Amniotic epithelial cell (primary cell): ENCODE measurements at places on chromosomes 12 and 14.

GRCh38 chr14:58143106-58143505, 8.9 kb downstream of the ARMH4 start:
- DNase-seq, result no peak

- DNase-seq, result no peak
Measured at GRCh38 chr12:33245434-33245833, 194.2 kb downstream of the SYT10 start.

GRCh38 chr14:79840103-79840502, 371.2 kb downstream of the DIO2 start:
- peak; percentile 14 for DNase-seq

- DNase-seq, result peak; percentile 91
Measured at GRCh38 chr12:89160716-89161123, 191.6 kb downstream of the DUSP6 start.

- DNase-seq, result no peak
Measured at GRCh38 chr14:68501614-68502052, 291.2 kb downstream of the ZFP36L1 start.

DNA sequence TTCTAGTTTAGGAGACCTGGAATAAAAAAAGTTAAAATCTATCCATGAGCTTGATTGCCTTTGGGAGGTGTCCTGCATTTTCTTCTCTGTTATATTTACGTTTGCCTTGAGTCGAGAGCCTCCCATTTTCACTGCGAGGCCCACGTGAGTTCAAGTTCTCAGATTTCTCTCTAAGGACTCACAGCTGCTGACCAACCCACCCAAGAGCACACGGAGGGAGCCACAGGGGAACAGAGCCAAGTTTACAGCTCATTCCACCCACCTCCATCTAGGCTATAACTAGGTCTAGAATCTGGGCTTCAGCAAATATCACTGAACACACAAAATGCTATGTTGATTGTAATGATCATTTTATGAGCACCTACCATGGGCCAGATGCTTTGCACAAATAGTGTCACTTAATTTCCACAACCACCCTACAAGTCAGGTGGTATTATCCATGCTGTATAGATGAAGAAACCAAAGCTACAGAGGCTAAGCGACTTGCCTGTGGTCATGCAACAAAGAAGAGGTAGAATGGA, 16.7 kb downstream of the ALDH1L2 start:
- no peak for DNase-seq

DNA sequence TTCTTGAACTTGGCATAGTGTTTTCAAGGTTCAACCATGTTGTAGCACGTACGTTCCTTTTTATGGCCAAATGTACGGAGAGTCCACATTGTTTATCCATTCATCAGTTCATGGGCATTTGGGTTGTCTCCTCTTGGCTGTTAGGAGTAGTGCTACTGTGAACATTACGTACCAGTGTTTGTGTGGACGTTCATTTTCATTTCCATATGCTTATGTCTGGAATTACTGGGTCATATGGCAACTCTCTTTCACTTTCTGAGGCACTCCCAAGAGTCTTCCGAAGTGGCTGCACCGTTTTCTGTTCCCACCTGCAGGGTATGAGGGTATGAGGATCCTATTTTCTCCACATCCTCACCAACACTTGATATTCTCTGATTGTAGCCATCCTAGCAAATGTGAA, 49.1 kb upstream of the TSPAN9 start:
- no peak for DNase-seq

DNA sequence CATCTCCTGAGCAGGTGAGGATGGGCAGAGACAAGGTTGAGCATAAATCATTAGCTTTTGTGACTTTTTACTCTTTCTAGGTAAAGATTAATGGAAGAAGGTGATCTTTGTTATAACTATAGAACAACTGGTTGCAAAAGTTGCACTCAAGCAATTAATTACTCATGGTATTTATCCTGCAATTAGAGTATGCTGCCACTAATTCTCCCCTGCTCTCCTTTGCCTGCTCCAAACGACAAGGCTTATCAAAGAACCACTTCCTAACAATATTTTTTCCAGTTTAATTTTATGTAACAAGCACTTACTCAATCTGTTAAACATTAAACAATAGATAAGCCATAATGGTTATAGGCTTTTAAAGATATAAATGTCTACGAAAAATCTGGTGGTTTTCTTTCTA, 189.9 kb upstream of the PELI2 start:
- DNase-seq, result no peak

GRCh38 chr12:79098530-79098929, 234.0 kb downstream of the SYT1 start:
- DNase-seq, result no peak

DNA sequence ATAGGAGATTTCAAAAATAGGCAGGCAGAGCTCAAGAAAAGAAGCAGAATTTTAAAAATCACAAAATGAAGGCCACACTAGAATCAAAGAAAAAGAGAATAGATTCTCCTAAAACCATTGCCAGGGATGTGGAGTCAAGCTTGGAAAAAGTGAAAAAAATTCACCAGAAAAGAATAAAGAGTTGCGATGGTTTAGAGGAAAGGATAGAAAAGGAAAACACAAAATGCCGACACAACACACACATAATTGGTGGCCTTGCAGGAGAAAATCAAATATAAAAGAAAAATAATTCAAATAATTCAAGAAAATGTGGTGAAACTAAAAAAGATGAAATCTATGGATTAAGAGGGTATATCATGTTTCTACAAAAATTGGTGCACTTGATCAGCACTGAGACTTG, 181.6 kb upstream of the C14orf180 start:
- peak; percentile 7 for DNase-seq

DNA sequence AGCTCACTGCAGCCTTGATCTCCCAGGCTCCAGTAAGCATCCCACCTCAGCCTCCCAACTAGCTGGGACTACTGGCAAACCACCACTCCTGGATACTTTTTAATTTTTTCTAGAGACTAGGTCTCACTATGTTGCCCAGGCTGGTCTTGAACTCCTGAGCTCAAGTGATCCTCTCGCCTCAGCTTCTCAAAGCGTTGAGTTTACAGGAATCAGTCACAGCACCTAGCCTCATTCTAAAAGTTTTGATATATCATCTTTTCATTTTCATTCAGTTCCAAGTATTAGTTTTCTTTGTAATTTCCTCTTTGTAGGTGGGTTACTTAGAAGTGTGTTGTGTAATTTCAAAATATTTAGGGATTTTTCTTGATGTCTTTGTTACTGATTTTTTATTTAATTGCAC, 9.6 kb downstream of the CBX5 start:
- no peak for DNase-seq

DNA sequence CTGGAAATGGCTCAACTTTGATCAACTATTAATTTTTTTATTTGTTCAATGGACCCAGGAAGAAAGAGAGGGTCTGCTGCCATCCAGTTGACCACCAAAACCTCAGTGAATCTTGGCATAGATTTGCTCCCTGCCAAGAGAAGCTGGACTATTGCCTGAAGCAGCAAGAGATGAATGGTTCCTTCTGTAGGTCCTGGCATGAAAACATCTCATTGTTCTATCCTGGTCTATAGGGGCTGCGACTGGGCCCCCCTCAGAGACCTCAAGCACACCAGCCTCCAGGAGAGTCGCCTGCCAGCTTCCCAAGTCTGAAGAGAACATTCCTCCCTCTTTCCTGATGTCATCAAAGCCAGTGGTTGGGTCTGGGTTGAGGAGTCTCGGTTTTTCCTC, 204.9 kb downstream of the TMX1 start:
- no peak for DNase-seq

DNA sequence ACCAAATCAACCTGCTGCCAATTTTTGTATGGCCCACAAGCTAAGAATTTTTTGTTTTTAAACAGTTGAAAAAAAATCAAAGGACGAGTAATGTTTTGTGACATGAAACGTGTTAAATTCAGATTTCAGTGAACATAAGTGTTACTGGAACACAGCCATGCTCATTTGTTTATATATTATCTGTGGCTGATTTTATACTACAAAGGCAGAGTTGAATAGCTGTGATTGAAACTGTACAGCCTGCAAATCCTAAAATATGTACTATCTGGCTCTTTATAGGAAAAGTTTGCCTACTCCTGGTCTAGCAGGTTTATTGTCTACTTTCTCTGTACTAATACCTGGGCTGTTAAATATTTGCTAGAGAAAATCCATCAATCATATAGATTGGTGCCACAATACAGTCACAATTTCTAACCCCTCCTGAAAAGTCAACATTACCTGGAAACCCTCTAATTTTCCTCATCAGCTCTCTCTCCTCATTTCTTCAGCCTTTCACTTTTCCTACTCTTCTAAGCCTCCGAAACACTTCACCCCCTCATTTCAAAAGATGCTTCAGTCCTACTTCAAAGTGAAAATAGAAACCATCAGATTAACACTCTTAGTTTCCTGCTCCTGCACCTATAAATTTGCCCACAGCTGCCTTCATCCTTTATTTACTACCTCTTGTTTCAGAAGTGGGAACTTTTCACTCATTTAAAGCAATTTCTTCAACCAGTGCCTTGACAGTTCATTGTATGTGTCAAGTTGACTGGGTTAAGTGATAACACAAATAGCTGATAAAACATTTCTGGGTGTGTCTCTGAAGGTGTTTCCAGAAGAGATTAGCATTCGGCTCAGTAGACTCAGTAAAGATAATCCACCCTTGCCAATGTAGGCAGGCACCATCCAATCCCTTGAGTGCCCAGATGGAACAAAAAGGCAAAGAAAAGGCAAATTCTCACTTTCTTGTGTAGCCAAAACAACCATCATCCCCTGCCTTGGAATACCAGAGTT, 18.0 kb upstream of the C2CD5 start:
- no peak for DNase-seq

DNA sequence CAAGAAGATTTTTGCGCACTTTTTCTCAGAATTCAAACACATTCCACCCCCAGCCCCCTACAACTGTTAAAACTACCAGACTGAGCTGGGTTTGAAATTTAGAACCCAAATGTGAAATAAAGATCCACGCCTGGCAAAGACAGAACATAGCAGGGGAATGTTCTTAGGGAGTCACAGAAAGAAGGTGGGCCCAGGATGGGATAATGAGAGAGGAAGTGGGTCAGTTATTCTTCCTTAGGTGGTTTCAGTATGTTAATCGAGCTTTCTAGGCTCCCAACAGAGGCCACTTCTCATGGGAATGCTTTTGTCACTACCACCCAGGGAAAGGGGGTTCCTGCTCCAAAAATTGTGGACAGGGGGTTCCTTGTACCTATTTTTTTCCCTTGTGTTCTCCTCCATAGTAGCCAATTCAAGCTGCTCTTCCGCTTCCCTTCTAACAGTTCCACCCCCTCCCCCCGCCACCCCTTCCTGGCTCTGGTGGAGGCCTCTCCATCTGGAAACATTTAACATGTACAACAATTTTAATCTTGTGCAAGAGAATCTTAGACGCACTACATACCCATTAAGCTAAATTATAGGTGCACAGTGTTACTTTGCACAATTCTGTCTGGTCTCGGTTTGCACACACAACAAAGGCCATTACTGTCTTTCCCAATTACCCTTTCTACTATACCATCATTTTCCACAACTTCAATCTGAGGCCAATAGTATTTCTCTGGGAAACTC, 218.1 kb downstream of the MON2 start:
- DNase-seq, result no peak

DNA sequence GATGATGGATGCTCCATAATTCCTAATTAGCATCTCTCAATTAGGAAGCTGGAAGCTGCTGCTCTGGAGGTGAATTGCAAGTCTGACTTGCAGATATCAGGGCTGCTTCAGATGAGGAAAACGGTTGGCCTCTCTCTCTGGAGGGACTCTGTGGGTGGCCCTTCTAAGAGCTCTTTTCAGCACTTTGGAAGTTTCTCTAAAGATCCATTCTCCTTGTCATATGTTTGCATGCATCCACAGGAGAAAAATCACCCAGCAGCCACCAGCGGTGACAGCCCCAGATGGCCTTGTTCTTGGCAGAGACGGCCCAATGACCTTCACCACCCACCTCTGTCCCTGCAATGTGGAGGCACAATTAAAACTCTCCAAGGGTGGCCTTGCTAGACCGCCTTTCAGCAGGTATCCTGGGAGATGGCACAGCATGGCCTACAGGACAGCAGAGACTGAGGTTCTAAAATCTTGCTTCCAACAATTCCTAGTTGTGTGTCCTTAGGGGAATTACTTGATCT, 42.3 kb downstream of the KSR2 start:
- no peak for DNase-seq

GRCh38 chr14:31957565-31957964, 119.5 kb upstream of the ARHGAP5 start:
- DNase-seq, result no peak

DNA sequence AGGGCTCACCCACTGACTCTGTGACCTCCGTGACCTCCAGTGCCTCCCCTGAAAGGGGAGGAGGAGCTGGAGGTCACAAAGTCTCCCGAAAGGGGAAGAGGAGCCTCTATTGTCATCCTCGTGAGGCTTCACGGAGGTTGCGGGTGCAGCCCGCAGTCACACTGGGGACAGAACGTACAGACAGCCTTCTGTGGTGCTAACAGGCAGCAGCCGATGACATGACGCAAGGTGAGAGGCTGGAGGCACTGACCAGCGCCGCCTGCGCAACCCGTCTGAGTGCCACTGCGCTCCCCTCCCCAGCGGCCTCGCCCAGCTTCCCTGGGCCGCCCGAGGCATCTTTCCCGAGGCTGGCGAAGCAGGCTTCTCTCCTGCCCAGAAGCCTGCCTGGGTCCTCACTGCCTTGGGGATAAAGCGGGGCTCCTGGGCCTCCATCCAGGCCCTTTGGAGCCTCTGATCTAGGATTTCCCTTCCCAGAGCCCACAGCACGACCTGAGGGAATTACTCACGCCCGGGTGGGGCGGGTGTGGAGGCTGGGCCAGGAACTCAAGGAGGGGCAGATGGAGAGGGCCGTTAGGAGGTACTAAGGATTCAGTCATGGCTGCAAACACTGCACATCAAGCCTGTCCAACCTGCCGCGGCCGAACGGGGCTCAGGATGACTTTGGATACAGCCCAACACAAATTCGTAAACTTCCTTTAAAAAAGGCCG, 12.3 kb upstream of the LBHD2 start:
- DNase-seq, result no peak

- DNase-seq, result peak; percentile 34
Measured at GRCh38 chr12:49288412-49288853, 6.5 kb upstream of the PRPH start.
